ENCODE measurements at places on chromosomes 7 and 10.

GRCh38 chr7:157898802-157899505 lies 562.1 kb downstream of the DNAJB6 start:
- ATAC-seq = no peak

- no peak for ATAC-seq
Measured at GRCh38 chr10:52778511-52779392, 6.2 kb upstream of the MBL2 start.

DNA sequence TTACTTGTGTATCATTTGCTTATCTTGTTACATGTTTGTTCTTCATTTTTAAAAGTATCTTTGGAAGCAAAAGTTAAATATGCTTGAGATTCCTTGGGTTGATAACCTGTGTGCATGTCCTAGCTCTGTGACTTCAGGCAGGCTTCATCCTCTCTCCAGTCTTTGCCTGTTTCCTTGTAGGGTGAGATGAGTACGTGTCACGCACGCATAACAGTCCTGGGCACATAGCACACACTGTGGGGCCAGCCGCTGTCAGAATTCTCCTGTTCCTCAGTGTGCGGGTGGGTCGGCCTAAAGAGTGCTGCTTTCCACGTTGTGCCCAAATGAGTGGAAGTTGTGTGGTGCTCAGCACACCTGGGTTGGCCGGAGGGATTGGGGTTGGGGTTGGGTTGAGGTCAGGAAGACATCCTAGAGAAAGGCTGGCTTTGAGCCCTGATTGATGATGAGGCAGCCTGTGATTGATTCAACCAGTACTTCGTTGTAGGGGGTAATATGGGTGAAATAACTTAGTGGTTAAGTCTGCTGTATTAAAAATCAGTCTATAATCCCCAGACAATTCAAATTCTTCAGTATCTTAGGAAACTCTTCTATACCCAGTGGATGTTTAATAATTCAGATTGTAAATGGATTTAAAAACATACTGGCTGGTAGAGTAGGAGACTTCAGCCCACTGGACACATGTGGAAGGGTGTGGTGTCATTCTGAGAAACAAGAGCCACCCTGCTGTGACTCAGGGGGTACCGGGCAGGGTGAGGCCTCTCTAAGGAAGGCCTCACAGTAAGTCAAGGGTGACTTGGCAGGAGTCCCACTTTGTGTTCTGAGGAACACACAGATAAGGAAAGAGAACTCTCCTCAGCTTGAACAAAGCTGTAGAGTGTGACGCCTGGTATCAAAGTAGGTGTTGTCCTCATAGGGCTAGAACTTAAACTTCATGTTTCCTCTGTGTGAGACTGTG lies 54.8 kb downstream of the DAGLB start:
- ATAC-seq = peak; percentile 53

DNA sequence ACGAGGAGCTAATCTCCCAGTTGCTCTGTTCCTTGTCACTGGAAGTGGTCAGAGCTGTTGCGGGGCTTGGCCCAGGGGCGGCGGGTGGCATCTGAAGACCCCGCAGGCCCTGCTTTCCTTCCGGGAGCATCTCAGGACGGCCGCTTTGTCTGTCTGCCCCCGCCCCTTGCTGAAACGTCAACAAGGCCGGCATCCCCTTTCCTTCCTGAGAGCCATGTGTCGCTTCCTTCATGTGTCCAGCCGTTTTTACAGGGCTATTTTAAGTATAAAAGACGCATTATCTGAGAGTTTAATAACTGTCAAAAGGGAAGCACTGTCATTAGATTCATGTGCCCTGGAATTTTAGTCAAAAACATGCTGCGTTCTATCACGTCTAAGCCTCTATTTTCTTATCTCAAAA lies 110.4 kb downstream of the CUX1 start:
- no peak for ATAC-seq

DNA sequence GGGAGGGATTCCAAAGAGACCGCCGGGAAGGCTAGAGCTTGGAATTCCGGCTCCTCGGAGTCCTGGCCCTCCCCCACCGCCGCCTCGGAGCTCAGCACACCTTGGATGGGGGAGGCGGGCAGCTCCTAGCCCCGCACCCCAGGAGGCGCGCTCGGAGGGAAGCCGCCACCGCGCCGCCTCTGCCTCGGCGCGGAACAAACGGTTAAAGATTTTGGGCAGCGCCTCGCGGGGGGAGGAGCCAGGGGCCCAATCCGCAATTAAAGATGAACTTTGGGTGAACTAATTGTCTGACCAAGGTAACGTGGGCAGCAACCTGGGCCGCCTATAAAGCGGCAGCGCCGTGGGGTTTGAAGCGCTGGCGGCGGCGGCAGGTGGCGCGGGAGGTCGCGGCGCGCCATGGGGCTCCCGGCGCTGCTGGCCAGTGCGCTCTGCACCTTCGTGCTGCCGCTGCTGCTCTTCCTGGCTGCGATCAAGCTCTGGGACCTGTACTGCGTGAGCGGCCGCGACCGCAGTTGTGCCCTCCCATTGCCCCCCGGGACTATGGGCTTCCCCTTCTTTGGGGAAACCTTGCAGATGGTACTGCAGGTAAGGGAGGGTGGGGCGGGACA lies at the start of gene CYP26A1:
TSS of gene CYP26A1 (plus strand) at position 355 of the 608 bp plus-strand sequence. CDS start at position 397, 42 bp downstream.
- ATAC-seq = peak; percentile 22

GRCh38 chr7:138626846-138627245 lies 74.3 kb downstream of the SVOPL start:
- no peak for ATAC-seq

Data from SK-N-SH treated with all-trans-retinoic acid at 6 μM for 48 hours (cell line).